ENCODE measurements at places on chromosomes 11 and 22.

GRCh38 chr11:6646071-6646470 is 9.5 kb downstream of the DCHS1 start:
- no peak for DNase-seq

DNA sequence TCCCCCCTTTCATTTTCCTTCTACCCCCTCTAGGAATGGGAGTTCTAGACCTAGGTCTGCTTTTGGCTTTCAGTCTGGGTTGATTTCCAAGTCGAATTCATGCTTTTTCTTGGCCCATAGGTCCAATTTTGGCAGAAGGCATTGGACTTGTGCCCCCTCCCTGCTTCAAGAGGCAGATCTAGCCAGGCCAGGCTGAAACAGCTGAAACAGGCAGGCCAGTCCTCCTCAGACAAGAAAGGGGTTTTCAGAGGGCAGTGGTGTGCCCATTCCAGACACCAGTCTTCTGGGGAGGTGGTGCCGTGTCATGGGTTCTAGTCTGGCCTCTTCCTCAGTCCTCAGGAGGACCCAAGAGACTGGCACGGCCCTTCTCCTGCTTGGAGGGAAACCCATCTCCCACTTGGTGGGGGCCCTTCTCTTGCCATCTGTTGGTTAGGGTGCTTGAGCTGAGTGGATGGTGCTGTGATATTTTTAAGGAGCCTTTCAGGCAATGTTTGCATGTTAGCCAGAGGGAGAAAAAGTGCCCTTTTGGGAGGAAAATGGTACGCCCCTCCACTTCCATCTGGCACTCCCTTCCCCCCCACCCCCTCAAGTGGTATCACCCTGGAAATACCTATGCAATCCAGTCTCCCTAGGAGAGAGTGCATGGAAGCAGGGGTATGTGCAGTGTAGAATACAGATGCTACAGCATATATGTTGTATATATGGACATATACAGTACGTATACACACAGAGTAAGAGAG is 53.6 kb downstream of the SYT13 start:
- DNase-seq: no peak

GRCh38 chr11:46119352-46120216 is 1.7 kb downstream of the PHF21A start:
- peak; percentile 33 for DNase-seq

DNA sequence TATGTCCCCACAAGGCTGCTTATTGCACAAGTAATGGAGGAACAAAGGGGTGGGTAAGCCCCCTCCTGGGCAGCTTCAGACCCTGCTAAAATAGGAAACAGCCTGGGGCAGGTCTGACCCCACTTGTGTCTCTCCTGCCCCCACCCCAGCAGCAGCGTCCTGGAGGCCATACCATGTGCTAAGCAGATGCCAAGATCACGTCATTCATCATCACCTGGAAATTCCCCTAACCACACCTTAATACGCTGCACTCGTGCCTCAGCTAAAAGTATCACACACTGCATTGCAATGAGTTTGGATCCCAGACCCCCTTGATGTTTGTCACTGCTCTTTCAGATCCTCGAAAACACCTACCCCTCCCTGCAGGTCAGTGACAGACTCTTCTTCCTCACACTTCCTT is 27.8 kb upstream of the GGTLC2 start:
- DNase-seq: no peak

DNA sequence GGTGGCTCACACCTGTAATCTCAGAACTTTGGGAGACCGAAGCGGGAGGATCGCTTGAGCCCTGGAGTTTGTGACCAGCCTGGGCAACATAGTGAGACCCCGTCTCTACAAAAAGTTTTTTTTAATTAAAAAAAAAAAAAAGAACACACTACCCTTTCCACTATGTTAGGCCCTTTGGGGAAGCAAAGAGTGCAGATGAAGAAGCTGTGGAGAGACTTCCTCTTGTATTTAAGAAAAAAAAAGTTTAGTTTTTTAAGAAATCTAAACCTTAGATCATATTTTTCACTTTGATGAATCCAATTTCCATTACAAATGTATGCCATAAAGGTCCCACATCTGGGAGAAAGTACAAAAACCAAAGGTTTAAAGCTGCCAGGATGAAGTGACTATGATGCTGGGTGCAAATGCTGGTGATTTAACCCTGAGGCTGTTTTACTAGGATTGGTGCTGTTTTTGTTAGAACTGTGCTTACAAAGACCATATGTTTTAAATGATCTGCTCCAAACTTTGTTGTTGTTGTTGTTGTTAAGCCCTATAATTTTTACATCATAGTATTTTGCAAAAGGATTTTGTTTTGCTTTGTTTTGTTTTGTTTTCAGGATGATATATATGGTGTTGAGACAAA is 28.9 kb upstream of the ACER3 start:
- DNase-seq: no peak

DNA sequence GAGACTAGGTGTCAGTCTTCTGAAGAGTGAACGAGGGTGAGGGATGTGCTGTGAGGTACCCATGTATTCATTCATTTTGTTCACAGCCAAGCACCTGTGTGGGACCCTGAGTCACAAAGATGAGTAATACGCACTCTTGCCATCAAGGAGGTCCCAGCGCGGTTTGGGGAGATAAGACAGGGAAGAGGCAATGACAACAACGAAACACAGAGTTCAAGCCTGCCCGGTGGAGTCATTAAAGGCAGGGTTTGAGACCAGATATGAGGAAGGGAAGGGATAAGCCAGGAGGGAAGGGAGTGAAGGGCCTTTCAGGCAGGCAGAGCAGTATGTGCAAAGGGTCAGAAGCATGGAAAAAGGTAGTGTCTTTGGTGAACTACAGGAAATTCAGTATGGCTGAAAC is 4.6 kb downstream of the DCHS1 start:
- DNase-seq: no peak

DNA sequence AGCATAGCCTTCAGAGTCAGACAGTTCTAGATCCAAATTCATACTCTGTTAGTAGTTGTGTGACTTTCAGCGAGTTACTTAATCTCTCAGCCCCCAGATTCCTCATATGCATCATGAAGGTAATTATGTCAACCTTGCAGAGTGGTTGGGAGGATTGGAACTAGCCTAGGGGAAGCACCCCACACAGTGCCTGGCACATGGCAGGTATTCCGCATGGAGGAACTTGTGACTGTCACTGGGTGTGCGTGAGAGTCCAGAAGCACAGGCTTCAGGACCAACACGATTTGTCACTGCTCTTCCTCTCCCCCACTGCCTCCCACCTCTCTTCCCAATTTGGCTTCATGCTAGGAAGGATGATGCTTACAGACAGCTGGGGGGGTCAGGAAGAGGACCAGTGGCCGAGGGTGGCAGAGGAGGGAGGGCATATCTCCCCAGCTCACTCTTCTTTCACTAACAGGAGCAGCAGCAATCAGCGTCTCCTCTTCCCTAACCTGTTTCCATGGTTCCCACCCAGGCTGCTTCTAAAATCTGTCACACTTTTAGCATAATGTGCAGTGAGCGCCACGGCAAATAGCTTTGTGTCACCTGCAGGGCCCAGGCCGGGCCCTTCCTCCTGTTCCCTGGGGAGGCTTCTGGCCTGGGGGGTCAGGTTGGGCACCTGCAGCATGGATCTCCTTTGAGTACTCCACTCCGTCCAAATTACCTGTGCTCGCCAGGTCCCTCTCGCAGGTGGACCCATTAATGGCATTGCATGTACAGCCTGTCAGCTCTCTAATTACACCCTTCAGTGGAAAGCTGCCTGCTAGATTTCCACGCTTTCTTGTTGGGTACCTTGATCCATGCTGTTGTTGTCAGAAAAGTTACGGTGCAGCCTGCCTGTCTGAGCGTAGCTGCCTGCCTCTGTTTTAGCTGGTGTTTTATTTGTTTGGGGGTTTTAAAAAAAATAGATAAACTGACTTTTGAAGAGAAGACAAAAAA is 400.4 kb downstream of the NXPE2 start:
- DNase-seq: no peak

GRCh38 chr11:67617243-67617953 is 10.7 kb downstream of the NDUFV1 start:
- DNase-seq: no peak

DNA sequence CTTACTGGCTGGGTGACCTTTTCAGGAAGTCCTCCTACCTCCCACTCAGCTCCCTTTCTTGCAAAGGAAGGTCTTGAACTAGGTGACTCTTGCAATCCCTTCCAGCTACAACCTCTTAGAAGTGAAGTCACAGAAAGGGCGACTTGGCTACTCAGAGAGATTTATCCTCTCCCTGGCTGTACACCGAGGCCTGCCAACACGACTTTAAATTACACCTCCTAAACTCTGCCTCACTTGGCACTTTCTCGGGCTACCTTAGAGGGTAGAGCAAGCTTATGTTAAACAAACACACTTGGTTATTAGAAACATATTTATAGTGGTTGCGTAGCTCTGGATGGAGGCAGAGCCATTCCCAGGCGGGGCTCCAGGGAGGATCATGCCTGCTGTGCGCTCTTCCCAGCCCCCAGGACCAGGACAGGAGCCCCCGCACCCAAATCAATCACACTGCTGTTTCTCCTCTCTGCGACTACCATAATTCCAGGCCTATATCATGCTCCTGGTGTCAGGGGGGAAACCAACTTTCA is 358.4 kb downstream of the BUD13 start:
- no peak for DNase-seq

GRCh38 chr11:17779861-17780594 is 45.4 kb downstream of the KCNC1 start:
- DNase-seq: no peak

GRCh38 chr22:35037089-35037488 is 28.9 kb upstream of the ISX start:
- DNase-seq: no peak

GRCh38 chr22:49255741-49256318 is 571.8 kb downstream of the BRD1 start:
- DNase-seq: no peak

All from stimulated activated CD4-positive, alpha-beta T cell treated with anti-CD3 and anti-CD28 coated beads, Interleukin-1b, Interleukin-23, amount 100 ng/mL, for 4 hours (primary cell).